Fibroblast of skin of left biceps (primary cell): ENCODE measurements at places on chromosomes 2 and 18.

GRCh38 chr2:224449212-224450147 is 47.6 kb upstream of the FAM124B start:
- DNase-seq, result no peak

GRCh38 chr2:118388771-118389170 is 300.5 kb downstream of the INSIG2 start:
- DNase-seq, result no peak

- DNase-seq, result no peak
These were observed 214.8 kb upstream of the HNRNPA3 start for GRCh38 chr2:176997792-176998169.

- DNase-seq, result no peak
These were observed 10.3 kb upstream of the HOXD1 start for GRCh38 chr2:176178038-176178756.

- DNase-seq, result no peak
These were observed 220.1 kb downstream of the AGPS start for GRCh38 chr2:177612659-177613058.

- no peak for DNase-seq
These were observed 1964.3 kb downstream of the SUCLG1 start for GRCh38 chr2:82494739-82495138.

DNA sequence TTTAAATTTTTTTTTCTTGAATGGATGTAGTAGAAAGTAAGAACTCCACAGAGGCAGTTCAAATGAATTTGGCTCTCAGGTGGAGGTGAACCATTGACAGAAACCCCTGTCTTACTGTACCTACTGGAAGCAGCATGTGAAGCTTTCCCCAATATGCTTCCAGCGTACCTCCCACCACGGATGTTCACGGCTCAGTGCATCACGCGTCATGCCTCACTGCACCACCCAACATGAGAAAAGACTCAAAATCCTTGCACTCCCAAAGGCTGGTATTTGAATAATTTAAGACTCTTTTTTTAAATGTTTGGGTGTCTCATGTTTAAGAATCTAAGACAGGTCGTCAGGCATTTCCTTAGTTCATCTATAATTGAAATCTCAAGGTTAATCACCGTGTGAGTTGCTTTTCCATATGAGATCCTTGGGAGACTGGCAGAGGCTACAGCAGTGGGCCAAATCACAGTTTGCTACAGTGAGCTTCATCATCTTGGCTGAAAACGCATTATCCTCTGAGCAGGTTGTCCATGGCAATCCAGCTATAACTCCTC is 846.4 kb downstream of the DCDC2C start:
- DNase-seq, result no peak

DNA sequence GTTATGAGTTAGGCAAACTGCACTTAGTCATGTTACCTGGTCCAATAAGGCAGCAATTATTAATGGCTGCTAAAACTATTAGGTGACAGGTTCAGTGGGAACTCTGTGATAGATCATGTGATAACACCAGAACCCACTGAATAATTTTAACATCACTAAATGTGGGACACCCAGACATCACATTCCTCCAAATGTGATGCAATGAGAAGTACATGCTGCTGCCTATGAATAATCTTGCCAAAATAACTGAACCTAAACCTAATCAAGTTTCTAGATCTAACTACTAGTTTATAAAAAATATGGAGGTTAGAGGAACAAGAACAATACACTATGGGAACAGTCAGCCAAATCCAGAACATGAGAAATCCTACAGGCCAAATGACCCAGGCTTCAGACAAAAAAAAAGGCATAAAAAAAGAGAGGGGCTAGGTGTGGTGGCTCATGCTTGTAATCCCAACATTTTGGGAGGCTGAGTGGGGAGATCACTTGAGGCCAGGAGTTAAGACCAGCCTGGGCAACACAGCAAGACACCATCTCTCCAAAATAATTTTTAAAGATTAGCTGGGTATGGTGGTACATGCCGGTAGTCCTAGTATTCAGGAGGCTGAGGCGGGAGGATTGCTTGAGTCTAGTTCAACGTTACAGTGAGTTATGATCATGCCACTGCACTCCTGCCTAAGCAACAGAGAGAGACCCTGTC is 7.0 kb upstream of the ACTR2 start:
- no peak for DNase-seq

DNA sequence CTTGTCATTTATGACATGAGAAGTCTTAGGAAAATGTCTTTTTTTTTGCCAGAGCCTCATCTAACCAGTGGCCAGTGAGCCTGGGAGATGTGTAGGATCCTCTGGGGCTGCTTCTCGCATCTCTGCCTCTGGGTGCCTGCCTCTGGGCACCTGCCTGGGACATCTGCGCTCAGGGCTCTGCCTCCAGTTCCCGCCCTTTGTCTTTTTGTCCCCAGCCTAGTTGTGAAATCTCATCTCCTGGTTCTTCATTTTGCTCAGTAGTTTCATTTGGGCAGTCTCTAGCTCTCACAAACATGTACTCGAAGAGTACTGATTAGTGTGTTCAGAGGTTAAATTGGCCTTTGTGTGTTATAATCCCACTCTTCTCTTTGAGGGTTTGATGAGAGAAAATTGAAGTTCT is 92.0 kb downstream of the LTBP1 start:
- DNase-seq, result no peak
